LHCN-M2 (cell line): ENCODE measurements at places on chromosomes 3 and 15.

DNA sequence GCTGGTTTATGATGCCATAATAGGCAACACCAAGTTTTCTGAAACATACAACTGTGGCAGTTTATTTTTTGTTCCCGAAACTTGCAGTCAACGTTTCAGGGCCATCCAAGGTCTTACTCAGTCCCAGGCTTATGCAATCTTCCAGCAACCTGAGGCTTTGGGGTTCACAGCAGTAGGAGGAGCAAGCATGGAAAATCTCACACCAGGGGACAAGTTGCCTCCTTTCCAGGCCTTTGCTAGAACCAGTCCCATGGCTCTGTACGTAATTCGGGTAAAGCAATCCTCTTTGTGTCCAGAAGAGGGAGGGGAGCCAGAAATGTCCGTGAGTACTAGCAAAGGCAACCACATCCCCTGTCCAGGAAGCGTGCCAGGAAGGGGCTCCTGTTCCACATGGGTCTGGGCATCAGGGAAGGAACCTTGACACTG is 4.7 kb upstream of the FAM240A start:
- no peak for DNase-seq

GRCh38 chr15:84658788-84659411 is 901 bp upstream of the NMB start:
- DNase-seq = no peak

DNA sequence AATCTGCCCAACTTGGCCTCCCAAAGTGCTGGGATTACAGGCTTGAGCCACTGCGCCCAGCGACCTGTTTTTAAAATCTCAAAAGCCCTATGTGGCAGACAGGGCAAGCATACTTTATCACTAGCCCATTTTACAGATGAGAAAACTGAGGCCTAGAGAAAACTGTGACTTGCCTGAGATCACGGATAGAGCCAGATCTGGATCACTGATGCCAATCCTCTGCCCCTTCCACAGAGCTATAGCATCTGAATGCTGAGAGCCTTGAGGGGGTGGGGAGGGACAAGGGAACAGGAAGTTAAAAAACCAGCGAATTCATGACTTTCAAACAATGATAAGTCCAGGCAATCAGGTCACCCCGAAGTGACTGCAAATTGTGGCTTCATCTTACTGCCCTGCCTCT is 7.3 kb downstream of the ANKRD63 start:
- DNase-seq = no peak

DNA sequence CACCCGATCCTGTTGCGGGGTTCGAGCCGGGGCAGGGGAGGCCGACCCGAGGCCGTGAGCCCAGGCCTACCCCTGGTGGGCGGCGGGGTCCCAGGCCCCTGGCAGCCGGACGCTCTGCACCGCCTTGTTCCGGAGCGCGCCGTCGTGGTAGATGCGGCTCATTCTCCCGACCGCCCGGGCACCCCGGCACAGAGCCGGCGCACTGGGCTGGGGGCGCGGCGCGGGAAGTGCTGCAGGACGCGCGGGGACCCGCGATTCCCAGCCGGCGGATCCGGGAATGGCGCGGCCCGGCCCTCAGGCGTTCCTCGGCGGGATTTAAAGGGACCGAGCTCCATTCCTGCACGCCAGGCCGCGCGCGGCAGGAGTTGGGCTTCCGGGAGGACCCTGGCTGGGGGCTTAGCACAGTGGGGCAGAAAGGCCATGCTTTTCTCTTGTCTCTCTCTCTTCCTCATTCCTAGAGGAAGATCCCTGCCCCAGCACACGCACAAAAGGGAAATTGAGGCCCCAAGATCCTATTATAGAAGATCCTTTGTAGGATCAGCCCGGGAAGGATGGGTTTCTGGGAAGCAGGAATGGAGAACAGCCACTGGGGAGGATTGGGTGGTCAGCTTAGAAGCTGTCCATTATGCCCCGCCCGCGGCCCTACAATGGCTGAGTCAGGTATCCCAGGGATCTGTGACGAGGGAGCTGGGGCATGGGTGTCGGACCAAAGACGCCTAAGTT is at the start of gene ARPIN:
ARPIN (minus strand) TSS at position 279 of the 723 bp plus-strand sequence; CDS start at position 162, 117 bp downstream.
- peak; percentile 51 for DNase-seq

DNA sequence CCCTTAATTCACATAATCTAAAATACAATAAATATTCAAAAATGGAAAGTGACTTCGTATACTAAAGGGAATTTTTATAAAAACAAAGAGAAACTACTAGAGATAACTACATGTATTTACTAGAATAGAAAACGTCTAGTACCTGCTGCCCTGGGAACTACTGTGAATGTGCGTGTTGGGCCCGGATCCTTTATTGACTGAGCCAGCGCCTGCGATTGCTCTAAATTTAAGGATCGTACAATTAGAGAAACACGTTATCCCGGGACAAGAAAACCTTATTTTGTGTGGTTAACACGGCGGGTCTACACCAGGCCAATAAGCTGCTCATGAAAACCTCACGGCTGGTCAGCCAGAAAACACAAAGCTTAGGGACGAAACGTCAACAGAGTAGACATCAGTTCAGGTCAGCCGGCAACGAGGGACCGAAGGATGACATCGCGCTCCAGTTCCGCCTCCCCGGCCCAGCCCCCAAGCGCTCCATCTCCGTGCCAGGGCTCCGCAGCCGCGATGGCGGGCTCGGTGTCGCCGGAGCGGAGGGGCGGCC is 555 bp downstream of the TM2D3 start:
- DNase-seq = no peak

DNA sequence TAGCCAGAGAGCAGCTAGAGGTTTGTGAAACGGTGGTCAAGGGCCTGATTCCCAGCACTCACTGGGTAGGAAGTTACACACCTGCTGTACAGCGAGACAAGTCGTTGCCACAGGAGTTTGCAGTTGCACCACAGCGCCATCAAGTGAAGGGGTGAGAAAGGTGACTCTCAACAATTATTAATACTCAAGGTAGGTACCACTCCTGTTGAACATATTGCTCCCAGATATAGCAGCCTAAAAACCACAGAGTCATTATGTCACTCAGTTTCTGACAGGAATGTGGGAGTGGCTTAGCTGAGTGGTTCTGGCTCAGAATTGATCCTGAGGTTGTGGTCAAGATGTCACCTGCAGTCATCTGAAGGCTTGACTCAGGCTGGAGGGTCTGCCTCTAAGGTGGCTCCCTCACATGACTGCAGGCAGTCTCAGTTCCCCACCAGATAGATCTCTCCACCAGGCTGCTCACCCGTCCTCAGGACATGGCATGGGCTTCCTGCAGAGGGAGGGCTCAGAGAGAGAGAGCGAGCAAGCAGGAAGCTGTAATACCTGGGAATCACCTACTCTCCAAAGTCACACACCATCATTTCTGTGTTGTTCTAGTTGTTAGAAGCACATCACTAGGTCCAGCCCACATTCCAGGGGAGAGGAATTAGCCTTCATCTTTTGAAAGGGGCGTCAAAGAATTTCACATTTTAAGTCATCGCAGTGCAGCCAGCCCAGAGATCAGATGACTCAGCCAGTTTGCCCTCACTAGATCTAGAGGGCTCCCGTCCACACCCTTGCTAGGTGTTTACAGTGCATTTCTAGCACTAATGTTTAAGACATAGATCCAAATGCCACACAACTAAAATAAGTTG is 17.0 kb upstream of the ANO10 start:
- DNase-seq = peak; percentile 25

- no peak for DNase-seq
These were observed 54.8 kb downstream of the SMAD3 start for GRCh38 chr15:67120009-67120838.

DNA sequence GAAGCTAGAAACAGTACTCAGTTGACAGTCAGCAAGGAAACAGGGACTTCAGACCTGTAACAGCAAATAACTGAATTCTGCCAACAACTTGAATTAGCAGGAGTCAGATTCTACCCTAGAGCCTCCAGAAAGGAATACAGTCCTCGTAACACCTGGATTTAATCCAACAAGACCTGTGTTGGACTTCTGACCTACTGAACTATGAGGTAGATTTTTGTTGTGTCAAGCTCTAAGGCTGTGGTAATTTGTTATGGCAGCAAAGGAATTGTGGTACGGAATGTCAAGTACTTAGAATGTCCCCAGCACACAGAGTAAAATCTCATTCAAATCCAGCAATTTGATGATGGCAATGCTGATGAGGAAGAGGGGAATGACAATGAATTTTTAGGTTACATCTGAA is 234.1 kb downstream of the LRRN1 start:
- DNase-seq = no peak

DNA sequence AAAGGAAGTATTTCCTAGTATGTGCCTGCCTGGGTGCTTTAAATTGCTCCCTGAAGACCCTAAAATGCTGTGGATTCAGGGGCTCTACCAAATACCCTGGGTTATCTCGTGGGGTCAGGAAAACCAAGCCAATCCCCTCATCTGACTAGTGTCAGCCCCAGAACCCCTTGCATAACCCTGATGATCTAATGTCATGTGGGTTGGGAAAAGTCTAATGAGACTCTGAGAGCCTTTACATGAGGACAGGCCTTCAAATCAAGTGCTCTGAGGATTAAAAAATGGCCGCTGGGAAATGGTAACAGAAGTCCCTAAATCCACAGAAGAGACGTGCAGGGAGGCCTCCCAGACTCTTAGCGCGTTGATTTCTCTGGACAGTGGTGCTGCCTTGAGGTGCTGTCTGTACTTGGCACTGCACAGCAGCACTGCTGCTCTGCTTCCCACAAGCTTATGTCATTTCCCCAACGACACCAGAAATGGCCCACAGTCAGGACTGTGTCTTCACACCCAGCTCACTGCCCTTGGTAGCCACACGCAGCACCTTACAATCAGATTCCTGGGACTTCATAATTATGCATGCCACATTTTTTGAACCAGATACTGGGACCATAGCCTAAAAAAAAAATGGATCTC is 16.6 kb downstream of the EIF4E3 start:
- DNase-seq = no peak

GRCh38 chr3:47273564-47273963 is 9.0 kb downstream of the KIF9 start:
- DNase-seq = no peak

GRCh38 chr3:164791263-164791662 is 287.0 kb downstream of the SI start:
- no peak for DNase-seq

- DNase-seq = peak; percentile 49
These were observed 97.4 kb upstream of the RBMS3 start for GRCh38 chr3:29183346-29184087.

GRCh38 chr15:68231102-68231818 is 1.7 kb upstream of the CLN6 start:
- DNase-seq = no peak

- no peak for DNase-seq
These were observed 14.6 kb downstream of the SMAD6 start for GRCh38 chr15:66716656-66717020.

- no peak for DNase-seq
These were observed 22.3 kb downstream of the PPP4R2 start for GRCh38 chr3:73018790-73019441.

DNA sequence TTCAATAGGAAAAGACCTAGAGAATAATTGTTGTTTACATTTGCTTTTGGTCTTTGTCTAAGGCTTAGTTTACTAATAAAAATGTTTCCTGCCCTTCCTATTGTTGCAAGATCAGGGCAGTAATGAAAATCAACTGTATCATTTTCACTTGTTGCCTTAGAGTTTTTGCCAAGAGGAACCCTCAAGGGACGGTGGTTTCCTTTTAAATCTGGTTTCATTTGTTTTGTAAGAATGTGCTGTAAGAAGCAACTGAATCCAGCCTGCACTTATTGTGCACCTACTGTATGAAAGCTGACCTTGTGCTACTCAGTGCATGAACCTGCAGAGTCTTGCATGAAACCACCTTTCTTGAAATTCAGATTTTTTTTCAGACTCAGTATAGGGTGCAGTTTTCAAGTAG is 5.3 kb downstream of the IGF1R start:
- peak; percentile 50 for DNase-seq

GRCh38 chr3:112667599-112667998 is 26.7 kb upstream of the CCDC80 start:
- no peak for DNase-seq

- peak; percentile 12 for DNase-seq
These were observed 384.0 kb upstream of the TPM1 start for GRCh38 chr15:62658498-62658897.

- no peak for DNase-seq
These were observed 75.7 kb downstream of the LRRK1 start for GRCh38 chr15:100994597-100995446.

DNA sequence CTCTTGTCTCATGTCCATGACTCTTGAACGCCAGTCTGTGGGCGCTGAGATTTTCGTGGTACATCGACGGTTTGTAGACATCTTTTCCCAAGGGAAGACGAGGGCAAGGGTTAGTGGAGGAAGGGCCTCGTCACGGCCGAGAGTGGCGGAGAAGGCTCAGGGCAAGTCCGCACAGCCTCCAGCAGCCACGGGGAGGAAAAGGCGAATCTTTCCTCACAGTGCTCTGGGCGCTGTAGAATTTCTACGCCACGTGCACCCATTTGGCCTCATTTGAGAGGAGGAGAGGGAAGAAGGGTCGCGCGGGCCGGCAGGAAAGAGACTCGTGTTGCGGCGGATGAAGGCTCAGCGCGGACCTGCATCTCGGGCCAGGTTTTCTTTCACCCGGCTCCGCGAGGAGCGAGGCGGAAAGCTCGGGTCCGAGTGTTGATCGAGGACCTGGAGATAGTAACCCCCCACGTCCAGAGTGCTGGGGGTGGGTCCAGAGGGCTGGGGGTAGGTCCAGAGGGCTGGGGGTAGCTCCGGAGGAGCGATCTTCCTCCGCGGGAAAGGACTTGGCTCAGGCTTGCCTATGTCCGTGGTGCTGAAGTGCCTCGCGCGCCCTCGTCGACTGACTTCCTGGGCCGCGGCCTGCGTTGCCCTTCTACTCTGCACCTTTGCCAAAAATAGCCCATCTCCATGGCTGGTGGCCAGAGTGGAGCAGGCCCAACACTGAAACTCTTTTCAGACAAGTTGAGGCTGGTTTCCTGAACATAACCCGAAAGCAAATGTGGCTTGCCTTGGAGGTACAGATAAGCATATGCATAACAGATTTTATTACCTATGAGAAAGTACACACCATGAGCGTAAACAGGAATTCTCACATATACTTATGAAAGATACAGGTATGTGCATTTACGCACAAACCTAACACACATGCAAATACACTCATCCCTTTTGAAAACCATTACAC is 1.1 kb downstream of the SLC35G2 start:
- peak; percentile 45 for DNase-seq

- no peak for DNase-seq
These were observed 353.3 kb upstream of the SUCLG2 start for GRCh38 chr3:68007621-68008226.

DNA sequence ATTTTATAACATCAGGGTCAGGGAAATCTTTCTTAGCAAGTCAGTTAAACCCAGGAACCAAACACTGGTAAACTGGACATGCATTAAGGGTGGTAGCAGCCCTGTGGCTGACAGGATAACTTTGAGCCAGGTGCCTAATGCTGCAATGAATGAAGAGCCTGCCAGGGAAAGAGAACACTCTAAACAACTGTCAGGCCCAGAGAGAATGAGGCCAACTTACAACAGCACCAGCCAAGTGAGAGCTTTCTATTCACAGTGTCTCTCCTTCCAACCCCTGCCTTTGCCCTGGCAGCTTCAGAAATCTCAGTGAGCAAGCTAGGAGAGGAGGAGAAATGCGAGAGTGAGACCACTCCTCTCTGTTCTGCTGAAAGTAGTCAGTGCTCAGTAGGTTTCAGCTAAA is 50.4 kb upstream of the ATP2C1 start:
- DNase-seq = no peak

- no peak for DNase-seq
These were observed 6.9 kb upstream of the TNFSF10 start for GRCh38 chr3:172530101-172530561.
